ENCODE measurements at places on chromosomes 12 and 14.

DNA sequence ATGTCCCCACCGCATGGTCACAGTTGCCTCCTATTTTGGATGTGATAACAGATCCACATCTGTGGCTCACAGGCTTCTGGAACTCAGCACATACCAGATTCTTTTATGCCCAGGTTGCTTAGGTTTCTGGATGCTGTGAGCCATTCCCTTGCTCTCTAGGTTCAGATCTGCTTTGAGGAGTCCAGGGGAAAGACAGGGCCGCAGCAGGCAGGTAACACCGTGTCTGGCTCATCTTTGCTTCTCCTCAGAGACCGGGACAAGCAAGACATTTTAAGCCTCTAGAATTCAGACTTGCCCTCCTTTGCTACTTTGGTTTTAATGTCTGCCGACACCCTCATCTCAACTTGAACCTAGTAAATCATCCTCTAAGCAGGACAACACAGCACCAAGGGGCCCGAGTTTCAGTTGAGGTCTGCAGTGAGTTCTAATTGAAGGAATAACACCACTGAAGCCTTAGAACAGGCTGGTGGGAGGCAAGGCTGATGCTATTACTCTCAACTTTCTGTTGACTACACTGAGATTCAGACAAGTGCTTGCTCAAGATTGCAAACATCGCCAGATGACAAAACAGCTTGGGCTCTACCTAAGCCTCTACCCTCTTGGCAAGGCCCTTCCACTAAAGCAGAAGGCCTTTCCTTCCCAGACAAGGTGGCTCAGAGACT is 55.3 kb downstream of the MDM2 start:
- no peak for DNase-seq

GRCh38 chr14:81406863-81407262 is 6.7 kb upstream of the STON2 start:
- DNase-seq = no peak

DNA sequence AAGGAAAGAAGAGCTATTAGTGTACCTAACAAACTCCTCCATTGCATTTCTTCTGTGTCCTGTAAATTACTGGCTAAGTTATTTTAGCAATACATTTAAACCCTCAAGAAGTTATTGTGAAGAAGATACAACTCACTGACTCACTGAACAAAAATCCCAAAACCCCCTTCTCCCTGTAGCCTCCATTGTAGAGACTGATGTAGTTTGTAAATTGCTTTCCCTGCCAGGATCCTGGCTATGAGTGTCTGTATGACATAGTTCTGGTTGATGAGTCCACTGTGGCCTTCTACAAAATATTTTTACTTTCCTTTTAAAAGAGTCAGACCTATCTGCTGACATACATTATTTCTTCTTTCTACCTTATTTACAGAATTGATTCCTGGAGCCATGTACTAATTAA is 155.6 kb downstream of the SLC6A15 start:
- no peak for DNase-seq

DNA sequence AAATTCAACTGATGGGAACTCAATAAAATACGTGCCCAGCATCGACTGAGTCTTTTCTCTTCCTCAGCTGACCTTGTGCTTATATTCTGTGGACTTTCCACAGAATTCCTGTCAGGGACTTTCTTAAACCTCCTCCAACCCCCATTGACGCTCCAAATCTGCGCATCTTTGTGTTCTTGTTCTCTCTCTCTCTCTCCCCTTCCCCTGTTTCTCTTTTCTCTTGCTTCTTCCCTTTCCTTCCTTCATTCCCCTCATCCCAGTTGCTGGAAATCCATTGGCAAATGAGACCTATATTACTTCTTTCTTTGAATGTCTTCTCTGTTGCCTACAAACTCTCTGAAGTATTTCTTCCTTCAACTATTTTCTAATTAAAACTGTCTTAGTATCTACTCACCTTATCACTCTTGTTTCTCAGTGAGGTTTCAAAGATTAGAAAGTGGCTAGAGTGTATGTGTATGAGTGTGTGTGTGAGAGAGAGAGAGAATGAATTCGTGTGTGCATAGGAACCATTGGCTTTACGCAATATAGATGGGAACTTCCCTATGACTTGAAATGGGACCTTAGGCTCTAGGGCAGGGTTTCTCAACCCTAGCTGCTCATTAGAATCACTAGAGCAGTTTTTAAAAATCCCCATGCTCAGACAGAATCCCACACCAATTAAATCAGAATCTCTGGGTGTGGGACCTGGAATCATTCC is 41.8 kb upstream of the DHRS7 start:
- no peak for DNase-seq

DNA sequence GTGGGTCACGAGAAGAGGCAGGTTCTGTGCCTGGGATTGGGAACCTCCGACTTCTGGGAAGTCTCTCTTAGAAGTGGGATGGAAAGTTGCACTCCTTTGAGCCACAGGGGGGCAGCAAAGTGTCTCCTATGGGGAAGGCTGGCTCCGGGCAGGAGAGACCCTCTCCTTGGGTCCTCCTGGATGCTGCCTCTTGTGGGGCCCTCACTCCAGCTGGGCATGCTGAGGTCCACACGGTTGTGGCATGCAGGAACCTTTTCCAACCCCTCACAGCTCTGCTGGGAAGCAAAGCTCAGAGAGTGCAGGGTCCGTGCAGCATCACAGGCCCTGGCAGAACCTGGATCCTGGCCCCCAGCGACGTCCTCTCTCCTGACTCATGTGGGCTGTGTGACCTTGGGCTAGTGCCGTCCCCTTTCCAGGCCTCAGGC is 17.4 kb downstream of the SDSL start:
- DNase-seq = peak; percentile 73

DNA sequence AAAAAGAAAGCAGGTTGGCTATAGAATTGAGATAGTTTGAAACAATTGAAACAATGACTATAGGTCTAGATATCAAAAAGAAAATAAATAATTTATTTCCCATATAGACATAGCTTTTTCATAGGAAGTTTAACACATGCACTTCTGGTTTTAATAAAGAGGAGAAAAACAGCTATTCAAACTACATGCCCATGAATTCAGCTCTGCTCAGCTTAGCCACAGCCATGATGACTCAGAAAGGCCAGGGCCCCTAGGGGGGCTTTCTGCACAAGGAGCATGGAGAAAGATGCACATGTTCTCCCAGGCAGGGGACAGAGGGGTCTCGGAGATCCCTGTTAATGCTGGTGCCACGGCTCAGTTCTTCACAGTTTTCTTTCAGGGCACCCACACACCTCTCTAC is 114.0 kb downstream of the GALC start:
- DNase-seq = no peak

- DNase-seq = no peak
These were observed 170.4 kb downstream of the CALM1 start for GRCh38 chr14:90567191-90567590.

- DNase-seq = no peak
These were observed 12.9 kb downstream of the LRIG3 start for GRCh38 chr12:58907391-58907790.

DNA sequence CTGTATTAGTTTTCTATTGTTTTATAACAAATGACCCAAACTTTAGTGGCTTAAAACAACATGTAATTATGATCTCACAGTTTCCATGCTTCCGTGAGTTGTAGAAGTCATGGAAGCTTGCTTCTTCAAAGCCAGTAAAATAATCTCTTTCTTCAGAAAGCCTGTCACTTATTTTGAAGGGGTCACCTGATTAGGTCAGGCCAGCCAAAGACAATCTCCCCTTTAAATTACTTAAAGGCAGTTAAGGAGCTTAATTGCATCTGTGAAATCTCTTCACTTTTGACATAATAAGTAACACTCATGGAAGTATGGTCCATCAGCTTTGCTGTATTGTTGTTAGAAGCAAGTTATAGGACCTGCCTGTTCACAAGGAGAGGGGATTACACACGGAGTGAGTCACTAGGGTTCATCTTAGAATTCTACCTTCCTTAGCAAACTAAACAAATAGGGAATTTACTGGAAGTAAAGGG is 89.8 kb downstream of the FAR2 start:
- no peak for DNase-seq

- no peak for DNase-seq
These were observed 113.7 kb upstream of the RTL1 start for GRCh38 chr14:101017209-101017608.

Measured in neural crest cell (in vitro differentiated cells).